ENCODE measurements at places on chromosomes 7 and 10. TPM values are rescaled to one million over a fixed set of nuclear protein-coding genes. Genes with fewer than 3 reads are reported as not detected.

ADRB1 gene
- total RNA-seq: 0.91 TPM

SEMA4G gene
- total RNA-seq: 7.4 TPM

ADAM22 gene
- total RNA-seq: 0.24 TPM

CLCN1 gene
- total RNA-seq: 0.03 TPM

Measured in A549 treated with AZD2906 at 1 μM for 4 hours (cell line).